ENCODE measurements at places on chromosomes 4 and X.

DNA sequence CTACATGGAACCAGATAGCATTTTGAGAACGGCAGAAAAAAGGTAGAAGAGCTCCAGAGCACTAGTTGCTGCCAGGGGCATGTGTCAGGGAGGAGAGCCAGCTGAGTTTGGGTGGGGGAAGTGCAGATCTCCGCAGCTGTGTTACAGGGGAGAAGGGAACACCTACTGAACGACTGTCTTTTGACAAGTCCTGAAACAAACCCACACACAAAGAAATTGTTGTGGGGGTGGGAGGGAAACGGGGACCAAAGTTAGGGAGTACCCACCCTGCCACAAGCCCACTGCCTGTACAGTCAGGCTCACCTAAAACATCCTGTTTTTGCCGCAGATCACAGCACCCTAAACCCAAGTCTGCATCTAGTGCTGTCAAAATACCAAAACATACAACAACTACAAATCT, 55.5 kb downstream of the LEF1 start:
- no peak for DNase-seq

DNA sequence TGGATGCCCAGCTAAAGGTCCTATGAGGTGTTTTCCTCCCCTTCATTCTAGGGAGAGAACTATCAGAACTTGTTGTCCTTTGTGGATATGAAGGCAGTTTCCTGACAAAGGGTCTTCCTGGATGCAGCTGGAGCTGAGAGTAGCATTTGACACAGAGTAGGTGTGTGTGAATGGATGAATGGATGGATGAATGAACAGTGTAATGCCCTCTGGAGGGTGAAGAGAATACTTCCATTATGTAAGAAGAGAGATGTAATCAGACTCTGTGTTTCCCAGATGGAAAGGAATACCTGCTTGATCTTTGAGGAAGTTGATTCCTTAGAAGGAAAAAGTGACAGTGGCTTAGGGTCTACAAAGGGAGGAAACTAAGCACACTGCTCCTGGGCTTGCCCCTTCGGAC, 55.4 kb upstream of the AADAT start:
- no peak for DNase-seq

DNA sequence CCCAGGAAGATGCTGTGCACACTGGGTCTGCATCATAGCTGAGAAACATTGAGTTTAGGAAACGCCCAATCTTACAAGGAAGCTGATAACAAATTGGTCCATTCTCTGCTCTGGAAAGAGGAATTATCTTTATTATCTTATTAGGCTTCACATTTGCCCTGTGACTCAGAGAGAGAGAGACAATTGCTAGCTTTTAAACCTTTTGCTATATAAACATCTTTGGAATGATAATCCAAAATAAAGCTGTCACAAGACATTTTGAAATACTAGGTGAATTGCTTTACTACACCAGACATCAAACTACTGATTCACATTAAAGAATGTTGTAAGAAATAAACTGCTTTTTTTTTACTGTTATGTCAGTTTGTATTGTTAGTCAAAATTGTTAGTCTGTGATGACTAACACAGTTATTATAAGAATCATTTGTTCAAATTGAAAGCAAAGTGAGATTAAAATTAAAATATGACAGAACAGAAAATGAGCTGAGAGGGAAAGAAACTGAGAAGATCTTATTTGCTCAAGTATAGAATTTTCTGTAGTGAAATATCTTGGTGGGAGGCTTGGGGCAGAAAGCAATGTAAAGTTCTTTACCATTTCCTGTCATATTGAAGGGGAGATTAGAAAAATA, 765.4 kb upstream of the PCDH10 start:
- no peak for DNase-seq

DNA sequence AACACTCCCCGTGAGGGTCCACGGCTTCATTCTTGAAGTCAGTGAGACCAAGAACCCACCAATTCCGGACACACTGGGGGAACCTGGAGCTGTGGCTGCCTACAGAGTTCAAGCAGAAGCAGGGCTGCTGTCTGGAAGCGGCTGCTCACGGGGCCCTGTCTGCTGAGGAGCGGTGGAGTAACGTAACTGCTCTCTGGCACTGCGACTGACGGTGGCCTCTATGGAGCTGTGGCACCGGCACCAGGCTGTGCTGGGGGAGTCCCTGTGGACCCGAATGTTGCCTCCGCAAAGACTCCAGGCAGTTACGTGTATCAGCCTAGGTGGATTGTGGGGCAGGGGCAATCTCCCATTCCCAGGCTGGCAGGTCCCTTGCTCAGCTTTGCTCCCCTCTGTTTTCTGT, 703.3 kb upstream of the FRG1 start:
- DNase-seq: no peak

DNA sequence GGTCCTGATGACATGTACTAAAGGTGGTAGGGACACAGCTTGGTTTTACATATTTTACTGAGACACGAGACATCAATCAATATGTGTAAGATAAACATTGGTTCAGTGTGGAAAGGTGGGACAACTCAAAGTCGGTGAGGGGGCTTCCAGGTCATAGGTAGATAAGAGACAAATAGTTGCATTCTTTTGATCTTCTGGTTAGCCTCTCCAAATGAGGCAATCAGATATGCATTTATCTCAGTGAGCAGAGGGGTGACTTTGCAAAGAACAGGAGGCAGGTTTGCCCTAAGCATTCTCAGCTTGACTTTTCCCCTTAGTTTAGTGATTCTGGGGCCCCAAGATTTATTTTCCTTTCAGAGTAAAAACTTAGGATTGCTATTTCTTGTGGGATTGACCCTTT, 706.9 kb downstream of the GLUD2 start:
- no peak for DNase-seq

DNA sequence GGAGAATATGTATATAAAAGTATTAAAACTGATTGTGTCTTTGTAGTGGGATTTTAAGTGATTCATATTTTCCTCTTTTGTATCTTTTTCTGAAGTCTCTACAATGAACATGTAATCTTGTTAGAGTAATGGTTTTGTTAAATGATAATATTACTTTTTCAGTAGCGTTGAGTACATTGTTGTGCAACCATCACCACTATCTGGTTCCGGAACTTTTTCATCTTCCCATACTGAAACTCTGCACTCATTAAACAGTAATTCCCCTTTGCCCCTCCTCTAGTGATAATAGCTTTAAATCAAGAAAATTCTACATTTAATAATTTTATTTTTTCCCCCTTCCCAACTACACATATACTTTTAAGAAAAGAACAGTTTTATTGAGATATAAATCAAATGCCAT, 23.3 kb downstream of the SHROOM3 start:
- DNase-seq: no peak

- DNase-seq: no peak
Observed at GRCh38 chrX:72073633-72074032, 58.1 kb downstream of the RTL5 start.

Data from ascending aorta (tissue), 2 donors.